ENCODE measurements at places on chromosomes 1 and 21.

GRCh38 chr21:41731081-41731480 is 35.8 kb downstream of the RIPK4 start:
- DNase-seq = no peak

DNA sequence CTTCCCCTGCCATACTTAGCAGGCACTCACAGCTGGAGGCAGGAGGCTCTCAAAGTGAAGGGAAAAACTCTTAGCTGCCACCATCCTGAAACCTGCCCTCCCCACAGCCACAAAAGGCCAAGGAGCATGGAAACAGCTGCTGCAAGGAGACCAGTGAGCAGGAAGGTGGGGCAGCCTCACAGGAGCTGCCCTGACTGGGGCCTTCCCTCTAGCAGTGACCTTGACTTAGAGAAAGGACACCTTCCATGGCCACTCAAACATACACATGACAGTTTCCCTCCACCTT is 126.3 kb downstream of the HIVEP3 start:
- no peak for DNase-seq

GRCh38 chr1:8226747-8227146 is 91.2 kb upstream of the SLC45A1 start:
- no peak for DNase-seq

GRCh38 chr1:7333094-7333493 is 438.0 kb upstream of the VAMP3 start:
- no peak for DNase-seq

DNA sequence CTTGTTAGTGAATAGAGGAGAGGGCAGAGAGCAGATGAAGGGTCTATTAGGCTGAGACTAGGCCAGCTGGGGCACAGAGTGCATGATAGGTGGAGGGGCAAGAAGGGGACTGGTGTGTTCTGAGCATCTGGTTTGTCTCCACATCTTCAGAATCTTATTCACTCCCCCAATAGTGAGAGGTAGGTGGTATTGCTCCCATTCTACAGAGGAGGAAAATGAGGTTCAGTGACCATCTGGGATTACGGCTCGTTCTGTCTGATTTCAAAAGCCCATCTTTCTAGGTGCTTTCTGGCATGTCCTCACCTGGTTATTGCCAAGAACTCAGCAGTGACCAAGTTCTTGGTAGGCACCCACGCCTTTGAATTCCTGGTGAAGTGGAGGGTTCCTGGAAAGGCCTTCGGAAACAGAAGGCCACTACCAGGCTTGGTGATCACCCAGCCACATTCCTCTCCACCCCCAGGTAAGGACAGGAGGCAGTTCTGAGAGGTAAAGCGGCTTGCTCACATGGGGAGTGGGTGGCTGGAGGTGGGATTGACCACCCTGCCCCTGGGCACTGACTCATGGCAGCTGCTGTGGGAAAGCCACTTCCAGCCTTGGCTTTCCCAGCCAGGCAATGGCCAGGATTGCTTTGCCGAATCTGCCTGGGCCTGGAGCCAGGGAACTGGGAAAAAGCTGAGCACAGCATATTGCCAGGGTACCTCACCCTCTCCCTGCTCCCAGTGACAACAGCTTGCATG is 18.8 kb upstream of the CITED4 start:
- DNase-seq = no peak

- peak; percentile 7 for DNase-seq
Measured at GRCh38 chr21:45405271-45405818, 380 bp downstream of the COL18A1 start.

DNA sequence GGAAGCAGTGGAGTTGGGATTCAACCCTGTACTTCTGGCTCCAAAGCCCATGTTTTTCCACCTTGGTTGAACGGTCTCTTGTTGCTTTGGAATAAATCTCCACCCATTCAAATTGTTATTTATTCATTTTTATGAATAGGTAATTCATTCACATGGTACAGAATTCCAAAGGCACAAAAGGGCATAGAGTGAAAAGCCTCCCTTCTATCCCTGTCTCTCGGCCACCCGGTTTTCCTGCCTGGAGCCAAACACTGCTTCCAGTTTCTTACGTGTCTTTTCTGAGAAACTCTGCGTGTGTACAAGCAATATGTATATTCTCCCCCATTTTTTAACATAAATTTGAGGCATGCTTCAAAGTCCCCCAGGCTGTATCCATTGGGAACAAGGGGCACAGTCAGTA is 3.9 kb downstream of the EXTL1 start:
- DNase-seq = no peak

DNA sequence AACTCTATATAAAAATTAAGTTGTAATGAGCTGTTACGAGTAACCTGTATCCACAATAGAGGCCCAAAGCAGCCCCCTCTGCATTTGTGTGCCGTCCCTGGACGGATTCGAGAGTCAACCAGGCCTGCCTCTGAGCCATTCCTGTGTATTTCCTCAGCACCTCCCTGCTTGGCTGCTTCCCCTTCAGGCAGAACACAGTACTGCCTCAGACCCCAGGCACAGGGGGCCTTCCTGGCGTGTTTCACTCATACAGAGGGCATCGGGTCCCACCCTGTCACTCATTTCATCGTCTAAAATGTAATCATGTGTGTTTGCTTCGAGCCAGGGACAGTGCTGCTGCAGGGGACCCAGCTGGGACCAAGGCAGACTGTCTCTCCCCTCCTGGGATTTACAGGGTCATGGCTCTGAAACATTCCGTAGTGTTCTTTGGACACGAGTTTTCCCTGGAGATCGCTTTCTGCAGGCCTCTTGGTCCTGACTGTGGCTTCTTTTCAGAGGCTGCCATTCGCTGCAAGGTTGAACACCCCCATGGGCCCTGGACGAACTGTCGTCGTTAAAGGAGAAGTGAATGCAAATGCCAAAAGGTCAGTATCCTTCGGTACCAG is 19.4 kb downstream of the LGALS8 start:
- DNase-seq = no peak

GRCh38 chr1:208309771-208310170 is 65.6 kb upstream of the PLXNA2 start:
- no peak for DNase-seq

DNA sequence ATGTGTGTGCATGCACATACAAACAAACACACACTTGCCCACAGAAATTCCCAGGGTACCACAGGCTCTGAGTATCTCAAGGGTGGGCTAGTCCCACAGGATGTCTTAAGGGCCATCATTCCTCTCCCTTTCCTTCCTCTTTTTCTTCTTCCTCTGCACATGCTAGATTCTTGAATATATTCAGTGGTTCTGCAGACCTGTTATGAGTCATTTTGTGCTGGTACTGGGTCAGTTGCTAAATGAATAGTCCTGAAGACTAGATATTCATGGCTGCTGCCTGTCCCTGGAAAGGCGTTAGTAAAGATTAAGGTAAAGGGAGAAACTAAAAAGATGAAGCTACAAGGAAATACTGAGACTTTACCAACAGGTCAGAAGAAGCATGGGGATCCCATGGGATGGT is 256.7 kb upstream of the KIAA0040 start:
- no peak for DNase-seq

DNA sequence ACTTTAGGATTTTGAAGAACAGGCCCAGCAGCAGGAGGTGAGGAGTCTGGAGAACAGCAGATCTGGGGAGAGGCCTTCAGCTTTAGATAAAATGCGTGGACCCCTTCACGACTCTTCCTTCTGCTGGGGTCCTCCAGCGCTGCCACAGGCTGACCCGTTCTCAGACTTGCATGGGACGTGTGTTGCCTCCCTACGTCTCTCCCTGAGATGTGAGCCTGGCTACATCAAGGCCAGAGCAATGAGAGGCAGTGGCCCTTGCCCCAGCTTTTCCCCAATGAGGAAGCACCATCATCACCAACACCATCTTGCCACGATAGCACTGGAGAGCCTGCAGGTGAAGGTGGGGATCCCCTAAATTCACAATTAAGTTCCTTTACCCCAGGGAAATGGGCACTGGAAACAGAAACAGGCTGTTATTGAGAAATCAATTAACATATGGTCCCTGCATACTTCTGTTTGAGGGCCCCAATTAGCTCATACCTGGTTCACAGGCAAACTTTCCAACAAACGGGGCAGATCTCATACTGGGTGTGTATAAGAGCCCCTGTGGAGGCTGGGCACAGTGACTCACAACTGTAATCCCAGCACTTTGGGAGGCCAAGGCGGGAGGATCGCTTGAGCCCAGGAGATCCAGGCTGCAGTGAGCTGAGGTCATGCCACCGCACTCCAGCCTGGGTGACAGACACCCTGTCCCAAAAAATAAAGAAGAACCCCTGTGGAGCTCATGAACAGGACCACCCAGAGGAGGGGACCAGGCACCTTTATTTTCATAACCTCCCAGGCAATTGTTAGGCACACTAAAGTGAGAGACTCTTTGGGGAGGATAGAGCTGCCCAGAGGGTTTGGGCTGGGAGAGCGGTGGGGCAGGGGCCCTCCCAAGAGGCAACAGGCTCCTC is 12.1 kb upstream of the ADAMTSL4 start:
- no peak for DNase-seq

DNA sequence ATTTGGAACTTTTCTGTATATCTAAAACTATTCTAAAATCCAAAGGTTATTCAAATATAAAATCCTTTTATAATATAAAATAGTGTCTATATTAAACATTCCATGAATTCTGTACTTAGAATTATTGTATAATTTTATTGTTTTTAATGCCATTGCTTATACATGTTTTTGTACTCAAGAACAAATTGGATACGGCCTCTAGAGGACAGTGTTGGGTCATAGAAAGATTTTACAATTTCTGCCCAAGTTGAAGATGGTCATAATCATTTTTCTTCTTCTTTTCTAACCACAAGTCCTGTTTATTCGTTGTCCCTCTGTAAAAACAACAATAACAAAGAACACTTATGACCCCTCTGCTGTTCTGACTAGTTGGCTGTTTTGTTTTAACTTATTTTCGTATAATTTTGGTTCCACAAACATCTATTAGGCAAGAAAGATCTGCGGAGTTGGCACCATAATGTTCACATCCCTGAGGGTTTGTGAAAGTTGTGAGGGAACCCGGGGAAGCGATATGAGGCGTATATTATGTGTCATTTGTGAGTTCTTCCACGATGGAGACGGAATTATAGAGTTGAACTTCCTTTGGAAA is 75.7 kb upstream of the KIF26B start:
- DNase-seq = no peak

- DNase-seq = no peak
Measured at GRCh38 chr1:207971331-207972219, 60.6 kb upstream of the CD34 start.

- DNase-seq = no peak
Measured at GRCh38 chr1:214404154-214404553, 123.2 kb downstream of the SMYD2 start.

- DNase-seq = no peak
Measured at GRCh38 chr1:76503100-76503499, 364.2 kb upstream of the ST6GALNAC5 start.

GRCh38 chr1:38585460-38585859 is 274.1 kb downstream of the RRAGC start:
- no peak for DNase-seq

- DNase-seq = no peak
Measured at GRCh38 chr1:24452922-24453485, 37.4 kb downstream of the NIPAL3 start.

- peak; percentile 7 for DNase-seq
Measured at GRCh38 chr1:209207701-209208286, 375.7 kb upstream of the CAMK1G start.

Measured in stimulated activated CD4-positive, alpha-beta T cell treated with anti-CD3 and anti-CD28 coated beads, Interleukin-4, amount 100 ng/mL, for 1 hour (primary cell).